Stimulated activated CD4-positive, alpha-beta T cell treated with anti-CD3 and anti-CD28 coated beads, Interleukin-15, amount 100 ng/mL, for 1 hour (primary cell): ENCODE measurements at places on chromosomes 2 and 18.

GRCh38 chr2:19041434-19042041, 316.9 kb downstream of the OSR1 start:
- no peak for DNase-seq

- no peak for DNase-seq
Observed at GRCh38 chr2:222877556-222878300, 16.9 kb downstream of the ACSL3 start.

DNA sequence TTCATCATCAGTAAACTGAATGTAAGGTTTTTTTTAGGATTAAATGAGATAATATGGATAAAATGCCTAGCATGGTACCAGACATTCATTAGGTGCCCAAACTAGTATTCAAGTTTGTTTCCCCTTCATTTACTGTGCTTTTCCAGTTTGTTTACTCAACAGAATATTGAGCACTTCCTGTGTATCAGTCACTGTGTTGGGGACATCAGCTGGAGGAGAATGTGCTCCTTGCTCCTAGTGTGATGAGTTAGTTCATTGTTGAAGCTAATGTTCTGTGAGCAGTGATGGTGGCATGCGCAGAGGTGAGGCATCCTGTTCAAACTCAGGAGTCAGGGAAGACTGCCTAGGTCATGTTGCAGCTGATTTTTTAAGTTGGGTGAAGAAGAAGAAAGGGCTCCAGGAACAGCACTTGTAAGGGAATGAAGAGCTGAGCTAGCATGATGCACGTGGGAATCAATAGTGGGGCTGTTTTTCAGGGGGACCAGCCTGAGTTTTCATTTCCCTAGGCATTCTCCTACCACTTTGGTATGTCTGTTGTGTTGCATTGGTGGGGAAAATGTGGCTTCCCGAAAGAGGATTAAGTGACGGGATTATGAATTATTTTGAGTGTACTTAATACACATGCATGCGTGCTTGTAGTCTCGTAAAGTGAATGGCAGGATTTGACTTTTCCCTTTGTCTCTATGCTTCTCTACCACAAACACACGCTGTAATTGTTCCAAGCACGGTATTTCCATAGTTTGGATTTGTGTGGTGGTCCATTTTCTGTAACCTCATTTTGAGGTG, 23.7 kb downstream of the TTLL4 start:
- no peak for DNase-seq

- DNase-seq: no peak
Observed at GRCh38 chr2:68195096-68195495, 37.4 kb downstream of the PNO1 start.

GRCh38 chr2:218873359-218874194, 7.1 kb upstream of the WNT10A start:
- DNase-seq: no peak
